ENCODE measurements at places on chromosomes 6 and 20. TPM values are rescaled to one million over a fixed set of nuclear protein-coding genes. Genes with fewer than 3 reads are reported as not detected.

- DNase-seq, result no peak
Observed at GRCh38 chr6:118606268-118606667, 45.1 kb downstream of the CEP85L start.

GRCh38 chr6:21334651-21335050 lies 258.9 kb upstream of the SOX4 start:
- DNase-seq, result no peak

DNA sequence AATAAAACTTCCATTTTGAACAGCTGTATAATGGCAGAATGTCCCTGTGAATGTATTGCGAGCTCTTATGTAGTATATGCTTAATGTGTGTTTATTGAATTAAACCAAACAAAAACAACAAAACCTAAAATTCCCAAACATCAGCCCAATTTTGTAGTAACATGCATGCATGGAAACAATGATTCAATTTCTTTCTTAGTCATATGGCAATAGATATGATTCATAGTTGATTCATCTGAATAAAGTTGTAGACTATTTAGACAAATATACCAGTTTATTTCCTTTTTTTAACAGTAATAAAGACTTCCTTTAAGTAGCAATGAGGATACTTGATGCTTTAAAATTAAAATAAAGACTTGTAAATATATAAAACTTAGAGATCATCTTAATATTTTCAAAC lies 670.6 kb downstream of the CD109 start:
- no peak for DNase-seq

DNA sequence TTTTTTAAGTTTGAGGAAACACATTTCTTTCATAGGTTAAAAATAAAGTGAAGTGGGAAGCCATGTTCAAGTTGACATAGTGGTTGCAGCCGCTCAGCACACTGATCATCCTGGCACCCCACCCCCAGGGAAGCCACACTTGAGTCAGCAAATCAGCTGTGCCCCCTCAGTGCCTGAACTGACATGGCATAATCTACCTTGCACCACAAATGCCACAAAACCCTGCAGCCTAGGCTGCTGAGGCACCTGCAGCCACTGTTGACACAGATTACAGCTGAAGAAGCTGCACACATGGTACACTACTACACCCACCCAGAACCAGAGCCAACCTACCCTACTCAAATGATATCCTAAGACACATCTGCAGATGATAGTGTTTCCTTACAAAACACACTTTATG lies 77.5 kb upstream of the RIMS1 start:
- no peak for DNase-seq

GRCh38 chr6:168631564-168631963 lies 190.6 kb downstream of the SMOC2 start:
- no peak for DNase-seq

- no peak for DNase-seq
Observed at GRCh38 chr6:148973538-148974208, 226.8 kb downstream of the UST start.

GRCh38 chr6:143115728-143116127 lies 55.0 kb downstream of the AIG1 start:
- DNase-seq, result no peak

- DNase-seq, result peak; percentile 72
Observed at GRCh38 chr6:25181923-25182322, 97.3 kb upstream of the CARMIL1 start.

DNA sequence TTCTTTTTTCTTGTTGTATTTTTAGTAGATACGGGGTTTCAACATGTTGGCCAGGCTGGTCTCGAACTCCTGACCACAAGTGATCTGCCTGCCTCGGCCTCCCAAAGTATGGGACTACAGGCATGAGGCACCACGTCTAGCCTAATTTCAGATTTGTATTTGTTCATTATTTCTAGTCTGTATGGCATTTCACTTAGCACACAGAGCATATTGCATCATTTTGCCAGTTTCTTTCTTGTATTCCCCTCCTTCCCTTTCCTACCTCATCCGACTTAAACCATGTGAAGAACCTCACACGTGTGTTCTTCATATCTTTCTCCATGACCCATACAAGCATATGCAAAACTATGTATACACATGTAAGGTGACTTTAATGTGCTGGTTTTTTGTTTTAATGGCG lies 470.0 kb downstream of the CBLN4 start:
- DNase-seq, result no peak

DNA sequence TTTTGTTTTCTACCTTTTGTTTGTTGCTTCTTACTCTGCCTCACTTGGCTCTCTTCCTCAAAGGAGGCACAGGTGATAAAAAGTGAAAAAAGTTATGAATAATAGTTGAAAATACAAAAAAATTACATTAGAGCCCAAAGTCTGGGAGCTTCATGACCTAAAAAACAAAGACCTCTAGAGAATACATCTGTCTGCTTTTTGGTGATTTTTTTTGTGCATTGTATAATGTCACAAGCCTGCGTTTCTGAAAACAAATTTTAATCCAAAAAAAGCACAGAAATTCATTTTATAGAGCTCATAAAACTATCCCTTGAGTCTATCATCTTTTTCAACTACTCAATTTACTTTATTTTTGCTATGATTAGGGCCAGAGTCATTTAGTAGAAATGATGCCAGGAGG lies 41.4 kb upstream of the ARHGAP18 start:
- DNase-seq, result no peak

- DNase-seq, result peak; percentile 82
Observed at GRCh38 chr20:62368976-62369814, 2.1 kb upstream of the LAMA5 start.

DNA sequence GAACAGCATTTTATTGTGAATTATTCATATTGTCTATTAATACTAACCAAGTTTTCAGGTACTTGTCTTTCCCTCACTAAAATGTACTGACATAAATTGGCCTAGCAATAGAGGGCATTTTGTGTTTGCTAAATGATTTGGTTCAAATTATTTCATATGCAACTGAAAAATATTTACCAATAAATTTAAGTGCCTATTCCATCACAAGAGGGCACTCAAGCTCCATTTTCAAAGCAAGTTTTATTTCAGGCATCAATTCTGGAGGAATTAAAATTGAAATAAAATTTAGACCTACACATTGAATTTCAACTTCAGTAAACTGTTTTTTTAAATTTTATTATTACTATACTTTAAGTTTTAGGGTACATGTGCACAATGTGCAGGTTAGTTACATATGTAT lies 114.3 kb upstream of the SYNCRIP start:
- peak; percentile 9 for DNase-seq

DNA sequence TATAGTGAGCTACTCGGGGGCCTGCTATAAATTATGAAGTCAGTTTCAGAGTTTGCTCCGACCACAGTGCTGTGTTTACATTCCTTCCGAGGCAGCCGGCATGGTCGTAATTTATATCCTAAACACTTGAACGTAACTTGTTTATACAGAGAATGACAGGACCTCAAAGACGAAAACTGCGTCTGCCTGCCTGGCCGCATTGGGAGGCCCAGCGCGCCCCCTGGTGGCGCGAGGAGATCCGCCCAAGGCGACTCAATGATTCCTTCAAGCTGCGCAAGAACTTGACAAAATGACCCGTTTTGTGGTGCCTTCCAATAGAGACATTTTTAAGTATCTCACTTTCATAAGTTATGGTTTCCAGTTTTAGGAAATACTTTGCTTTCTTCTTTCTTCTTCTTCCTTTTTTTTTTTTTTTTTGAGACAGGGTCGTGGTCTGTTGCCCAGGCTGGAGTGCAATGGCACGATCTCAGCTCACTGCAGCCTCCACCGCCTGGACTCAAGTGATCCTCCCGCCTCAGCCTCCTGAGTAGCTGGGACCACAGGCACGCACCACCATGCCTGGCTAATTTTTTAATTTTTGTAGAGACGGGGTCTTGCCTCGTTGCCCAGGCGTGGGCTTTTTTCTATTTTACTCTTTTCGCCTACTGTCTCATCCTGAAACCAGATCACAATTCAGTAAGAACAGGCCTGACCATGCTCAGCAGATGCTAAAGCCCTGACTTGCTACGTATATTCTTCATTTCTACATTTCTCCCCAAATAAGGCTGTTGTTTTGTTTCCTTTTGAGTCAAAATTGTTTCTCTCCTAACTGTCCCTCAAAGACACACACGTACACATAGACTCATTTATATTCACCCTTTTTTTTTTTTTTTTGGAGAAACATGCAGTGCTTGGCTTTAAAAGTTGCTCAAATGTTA lies 7.8 kb downstream of the FOXF2 start:
- DNase-seq, result peak; percentile 81

GRCh38 chr6:98627129-98627775 lies 207.1 kb upstream of the POU3F2 start:
- no peak for DNase-seq

DNA sequence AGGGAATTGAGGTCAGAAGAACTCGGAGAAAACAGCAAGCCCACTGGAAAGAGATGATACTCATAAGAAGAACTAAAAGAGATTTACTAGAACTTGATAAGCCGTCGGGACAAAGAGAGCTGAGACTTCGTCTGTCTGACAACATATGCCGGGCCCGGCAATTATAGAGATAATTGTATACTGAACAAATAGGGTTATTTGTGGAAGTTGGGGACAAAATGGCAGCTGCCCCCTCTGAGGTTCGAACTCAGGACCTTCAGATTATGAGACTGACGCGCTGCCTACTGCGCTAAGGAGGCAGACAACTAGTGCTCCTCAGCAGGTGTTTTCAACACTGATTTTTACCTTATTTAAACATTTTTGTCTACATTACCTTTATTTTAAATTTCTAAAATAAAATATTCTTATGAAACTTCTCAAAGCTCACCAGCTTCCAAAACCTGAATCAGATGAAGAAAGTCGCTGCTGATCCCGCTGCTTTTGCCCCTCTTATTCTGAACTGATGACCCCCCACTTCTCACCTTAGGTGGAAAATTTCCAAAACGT lies 29.3 kb upstream of the TRIM27 start:
- DNase-seq, result peak; percentile 81

- DNase-seq, result no peak
Observed at GRCh38 chr20:4295226-4295625, 279.9 kb upstream of the RNF24 start.

DNA sequence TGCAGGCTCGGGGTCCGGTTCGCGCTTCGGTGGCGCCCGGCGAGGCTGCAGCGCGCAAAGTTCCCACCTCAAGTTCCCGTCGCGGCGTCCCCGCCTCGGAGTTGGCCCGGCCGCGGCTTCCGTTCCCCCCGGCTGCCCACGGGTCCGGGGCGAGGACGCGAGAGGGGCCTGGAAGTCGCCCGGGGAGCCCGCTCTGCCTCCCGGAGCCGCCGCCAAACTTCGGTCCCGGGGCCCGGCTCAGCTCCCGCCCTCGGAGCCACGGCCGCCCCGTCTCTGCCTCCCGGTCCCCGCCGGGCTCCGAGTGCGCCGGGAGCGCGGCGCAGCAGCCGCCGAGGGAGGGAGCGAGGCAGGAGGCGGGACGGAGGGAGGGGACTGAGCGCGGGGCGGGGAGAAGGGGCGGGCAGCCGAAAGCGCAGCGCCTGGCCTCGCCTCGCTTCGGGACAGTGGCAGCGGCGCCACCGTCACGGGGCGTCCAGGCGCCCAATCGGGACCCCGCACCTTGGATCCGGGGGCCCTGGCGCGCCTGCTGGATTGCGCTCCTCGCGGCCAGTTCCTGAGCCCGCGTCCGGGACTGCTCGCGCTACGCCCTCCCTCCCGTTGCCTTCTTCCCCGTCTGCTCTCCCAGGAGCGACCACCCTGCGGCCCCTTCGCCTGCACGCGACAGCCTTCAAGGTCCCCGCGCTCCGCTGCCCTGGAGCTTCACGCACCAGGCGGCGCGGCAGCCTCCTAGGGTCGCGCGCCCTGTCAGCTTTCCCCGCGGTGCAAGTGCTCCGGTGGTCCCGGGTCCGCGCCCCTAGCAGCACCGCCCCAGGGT lies at the start of gene KCNG1:
TSS of gene KCNG1 (minus strand) at position 305 of the 814 bp plus-strand sequence. CDS start 12,769 bp downstream, outside the sequence.
- DNase-seq, result peak; percentile 93

POLR1C gene
- 71.7 TPM for total RNA-seq

SIRPG gene
- total RNA-seq, result not detected

IMPG1 gene
- not detected for total RNA-seq

PEX3 gene
- total RNA-seq, result 26.7 TPM

BPIFB2 gene
- not detected for total RNA-seq

SMPDL3A gene
- 6.0 TPM for total RNA-seq

WFDC2 gene
- total RNA-seq, result not detected

TBX18 gene
- 8.2 TPM for total RNA-seq

FAM229B gene
- total RNA-seq, result 29.6 TPM

MYB gene
- 2.7 TPM for total RNA-seq

PAX1 gene
- 0.12 TPM for total RNA-seq

ZBTB46 gene
- 3.4 TPM for total RNA-seq

TRIM15 gene
- total RNA-seq, result 0.86 TPM

STK35 gene
- total RNA-seq, result 10.8 TPM

DBNDD2 gene
- total RNA-seq, result 7.3 TPM
